Activated CD8-positive, alpha-beta memory T cell treated with anti-CD3 and anti-CD28 coated beads, Interleukin-2, amount 50 U/mL, for 48 hours (primary cell): ENCODE measurements at places on chromosomes 4 and X.

DNA sequence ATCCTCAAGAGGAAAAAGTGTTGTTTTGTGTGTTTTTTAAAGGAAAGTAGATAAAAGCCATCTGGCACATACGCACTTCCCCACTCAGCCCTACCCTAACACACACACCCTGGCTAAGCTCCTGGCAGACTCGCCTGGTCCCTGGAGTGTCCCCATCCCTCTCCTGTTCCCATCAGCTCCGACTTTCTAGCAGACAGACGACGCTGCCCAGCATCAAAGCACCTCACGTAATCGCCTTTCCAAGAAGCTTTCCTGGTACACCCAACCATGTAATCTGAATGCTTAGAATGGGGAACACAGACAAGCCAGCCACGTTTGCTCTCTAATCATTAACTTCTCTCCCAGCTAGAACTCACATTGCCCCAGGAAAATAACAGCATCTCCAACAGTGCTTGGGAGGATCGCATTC, 116.2 kb downstream of the AFAP1 start:
- no peak for DNase-seq

GRCh38 chr4:6337331-6337935, 67.8 kb downstream of the WFS1 start:
- no peak for DNase-seq

GRCh38 chrX:53666171-53666570, 20.3 kb downstream of the HUWE1 start:
- DNase-seq, result no peak

GRCh38 chr4:152776352-152776751, 3.2 kb downstream of the TIGD4 start:
- DNase-seq, result no peak

DNA sequence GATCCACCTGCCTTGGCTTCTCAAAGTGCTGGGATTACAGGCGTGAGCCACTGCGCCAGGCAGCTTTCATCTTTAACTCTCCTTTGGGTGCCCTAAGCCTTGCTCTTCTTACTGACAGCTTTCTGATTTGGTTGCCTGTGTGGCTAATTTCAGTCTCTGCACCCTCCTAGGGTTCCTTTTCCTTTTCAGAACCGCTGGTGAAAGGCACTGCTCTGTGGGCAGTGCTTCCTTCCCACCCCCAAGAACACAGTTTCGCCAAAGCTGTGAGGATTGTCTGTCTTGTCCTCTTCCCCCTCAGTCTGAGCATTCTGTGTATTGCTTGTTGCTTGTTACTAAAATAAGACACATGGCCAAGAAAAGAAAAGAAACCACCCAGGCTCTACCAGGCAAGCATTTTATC, 101.4 kb upstream of the FRMPD3 start:
- no peak for DNase-seq

GRCh38 chr4:146900295-146900694, 45.4 kb downstream of the TTC29 start:
- no peak for DNase-seq

DNA sequence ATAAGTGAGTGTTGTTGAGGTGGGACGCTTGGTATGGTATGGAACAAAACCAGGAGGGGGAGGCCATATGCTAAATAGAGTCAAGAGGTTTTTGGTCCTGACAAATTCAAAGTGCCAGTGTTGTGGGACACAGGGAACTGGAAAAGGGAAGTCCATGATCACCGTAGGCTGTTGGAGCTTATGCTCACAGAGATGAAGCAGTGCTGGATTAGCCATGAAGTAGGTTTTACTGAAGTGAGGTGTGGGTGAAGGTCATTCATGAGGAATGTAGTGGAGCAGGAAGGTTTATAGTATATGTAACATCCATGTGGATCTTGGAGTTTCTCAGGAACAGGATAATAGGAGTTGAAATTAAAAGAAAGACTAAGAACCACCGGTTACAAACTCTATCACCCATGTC, 256.1 kb upstream of the PITX2 start:
- DNase-seq, result no peak

- DNase-seq, result no peak
Measured at GRCh38 chrX:67545893-67546495, 2.2 kb downstream of the AR start.

DNA sequence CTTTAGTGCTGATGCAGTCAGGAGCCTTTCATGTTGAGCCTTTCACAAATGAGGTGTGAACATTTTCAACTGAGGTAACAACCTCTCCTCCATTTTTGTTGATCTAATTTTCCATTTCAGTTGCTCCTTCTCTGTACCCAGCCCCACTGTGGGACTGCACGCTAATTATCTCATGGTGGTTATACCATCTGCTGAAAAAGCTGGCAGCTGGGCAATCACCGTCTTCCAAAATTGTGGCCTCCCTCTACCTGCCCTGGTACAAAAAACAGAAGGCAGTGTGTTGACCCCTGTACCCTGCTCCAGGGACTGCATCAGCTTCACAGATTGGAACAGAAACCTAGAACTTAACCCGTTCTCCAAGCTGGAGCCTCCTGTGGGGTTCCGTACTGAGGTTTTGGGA, 72.4 kb upstream of the LONRF3 start:
- no peak for DNase-seq

GRCh38 chr4:73036123-73036522, 33.4 kb downstream of the COX18 start:
- DNase-seq, result no peak

GRCh38 chr4:26139310-26139924, 181.4 kb upstream of the RBPJ start:
- DNase-seq, result no peak

GRCh38 chr4:139554642-139554892, 1.5 kb downstream of the SETD7 start:
- DNase-seq, result no peak

DNA sequence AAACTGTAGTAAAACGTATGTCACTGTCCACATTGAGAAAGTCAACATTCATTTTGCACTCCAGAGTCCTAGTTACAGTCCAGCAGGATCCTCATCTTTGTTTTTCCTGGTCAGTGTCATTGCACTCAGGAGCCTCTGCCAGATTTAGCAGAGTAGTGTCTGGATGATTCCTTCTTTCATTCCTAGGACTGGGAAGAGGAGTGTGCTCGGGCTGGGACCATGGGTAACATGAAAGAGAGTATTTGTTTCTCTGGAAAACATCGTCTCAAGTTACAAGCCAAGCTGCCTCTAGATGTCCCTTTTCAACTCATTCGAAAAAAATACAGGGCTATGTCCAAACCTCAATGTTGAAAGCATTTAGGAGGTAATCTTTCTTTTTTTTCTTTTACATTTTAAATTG, 69.9 kb upstream of the TNIP3 start:
- no peak for DNase-seq

DNA sequence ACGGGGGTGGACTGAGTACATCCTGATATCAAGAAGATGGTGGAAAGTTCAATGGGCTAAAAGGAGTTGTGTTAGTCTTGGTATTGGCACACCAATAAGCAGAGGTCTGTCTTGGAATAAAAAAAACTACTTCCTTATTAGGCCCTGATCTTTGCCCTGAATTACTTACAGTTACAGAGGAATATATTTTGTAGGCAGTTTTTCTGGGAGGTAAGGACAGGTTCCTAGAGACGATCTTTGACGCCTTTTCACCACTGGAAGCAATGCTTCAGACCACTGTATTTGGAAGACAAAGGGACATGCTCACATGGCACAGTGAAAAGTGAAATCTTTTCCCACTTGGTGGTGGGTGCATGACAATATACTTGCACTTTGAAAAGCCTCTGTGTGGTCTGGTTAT, 618 bp upstream of the XK start:
- DNase-seq, result no peak

DNA sequence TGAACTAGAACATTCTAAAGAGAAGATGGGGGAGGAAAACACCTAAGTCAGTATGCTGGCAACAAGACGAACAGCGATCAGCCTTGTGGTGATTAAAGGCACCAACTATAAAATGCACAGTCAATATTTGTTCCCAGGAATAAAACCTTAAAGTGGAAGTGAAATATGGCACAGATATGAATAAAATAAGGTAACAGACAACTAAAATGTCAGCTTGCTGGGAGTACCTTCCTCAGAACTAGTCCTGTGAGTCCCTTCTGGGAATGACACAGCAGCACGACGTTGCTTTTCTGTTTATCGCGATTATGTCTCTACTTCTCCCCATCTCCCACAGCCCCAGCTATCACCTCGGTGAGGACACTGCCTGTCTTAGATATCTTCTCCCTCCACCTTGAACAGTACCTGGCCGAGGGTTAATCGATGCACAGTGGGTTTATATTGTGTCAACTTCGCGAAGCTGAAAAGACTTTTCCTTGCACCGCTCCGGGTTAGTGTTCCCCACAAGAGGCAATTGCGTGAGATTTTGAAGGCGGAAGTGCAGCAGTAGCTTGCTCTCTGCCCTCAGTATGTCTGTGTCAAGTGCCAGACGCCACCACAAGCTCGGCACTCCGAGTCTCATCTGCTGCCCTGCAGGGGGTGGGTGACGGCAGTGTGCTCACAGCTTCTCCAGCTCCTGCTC, 17.4 kb downstream of the MTNR1A start:
- DNase-seq, result no peak

DNA sequence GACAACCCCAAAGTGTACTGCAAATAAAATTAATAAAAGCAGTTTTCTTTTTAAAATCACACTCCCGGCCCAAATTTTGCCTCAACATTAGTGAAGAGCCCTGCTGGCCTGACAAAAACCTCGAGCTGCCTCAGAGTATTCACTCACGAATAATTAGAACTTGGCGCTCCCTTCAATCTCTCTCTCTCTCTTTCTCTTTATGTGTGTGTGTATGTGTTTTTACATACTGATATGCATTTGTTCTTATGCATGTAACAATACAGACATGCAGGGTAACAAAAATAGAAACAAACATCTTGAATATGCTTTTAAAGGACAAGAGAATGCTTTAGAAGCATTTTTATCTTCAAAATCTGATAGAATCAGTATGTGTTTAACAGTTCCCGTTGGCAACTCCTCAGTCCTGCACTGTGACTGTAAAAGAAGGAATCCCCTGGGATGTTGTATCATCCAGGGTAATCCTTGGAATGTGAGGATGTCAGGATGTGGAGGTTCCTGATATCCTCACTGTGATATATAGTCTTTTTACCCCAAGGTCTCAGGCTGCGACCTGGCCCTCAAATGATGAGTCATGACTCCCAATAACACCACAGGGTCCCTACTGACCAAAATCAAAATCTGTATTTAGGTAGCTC, 53.0 kb downstream of the PTCHD1 start:
- DNase-seq, result no peak

DNA sequence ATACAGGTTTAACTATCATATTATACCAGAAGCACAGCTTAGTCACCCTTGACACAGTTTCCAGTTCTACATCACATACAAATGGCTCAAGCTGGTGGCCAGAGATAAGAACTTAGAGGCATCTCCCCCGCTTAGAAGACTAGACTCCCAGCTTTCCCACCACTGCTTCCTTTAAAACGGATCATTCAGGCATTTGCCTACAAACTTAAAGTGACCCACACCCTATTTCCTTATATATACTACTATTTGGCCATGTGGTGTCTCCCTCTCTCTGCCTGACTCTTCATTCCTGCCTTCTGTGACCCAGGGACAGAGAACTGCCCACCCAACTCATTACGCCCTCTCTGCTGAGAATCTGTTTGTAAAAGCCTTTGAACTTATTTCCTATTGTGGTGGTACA, 781.2 kb upstream of the DIAPH2 start:
- DNase-seq, result no peak
